ENCODE measurements at places on chromosomes 3 and 15.

- no peak for DNase-seq
- no peak overlapping the region for H3K4me3 ChIP-seq
- no peaks in the 10 kb centered on the region for H3K36me3 ChIP-seq
Observed at GRCh38 chr15:66411190-66411589, 24.5 kb downstream of the MAP2K1 start.

DNA sequence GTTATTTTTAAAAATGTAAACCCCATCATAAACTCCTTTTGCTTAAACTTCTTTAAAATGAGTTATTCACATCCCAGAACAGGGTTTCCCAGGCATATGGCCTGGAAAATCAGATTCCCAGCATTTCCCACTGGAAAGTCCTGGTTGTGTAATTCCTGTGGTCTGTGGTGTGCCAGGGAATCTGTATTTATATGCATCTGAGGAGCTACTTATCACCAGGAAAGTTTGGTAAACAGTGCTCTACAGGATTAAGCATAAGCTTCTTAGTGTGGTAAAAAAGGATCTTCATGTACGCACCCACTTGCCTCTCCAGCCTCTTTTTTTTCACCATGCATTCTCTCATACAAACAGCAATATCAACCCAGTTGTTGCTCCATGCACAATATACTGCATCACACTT lies 28.2 kb downstream of the MEIS2 start:
- H3K27ac ChIP-seq = no peak overlapping the region
- peak; percentile 80 for DNase-seq
- H3K27me3 ChIP-seq = no peaks in the 10 kb centered on the region
- no peak overlapping the region for H3K4me3 ChIP-seq

DNA sequence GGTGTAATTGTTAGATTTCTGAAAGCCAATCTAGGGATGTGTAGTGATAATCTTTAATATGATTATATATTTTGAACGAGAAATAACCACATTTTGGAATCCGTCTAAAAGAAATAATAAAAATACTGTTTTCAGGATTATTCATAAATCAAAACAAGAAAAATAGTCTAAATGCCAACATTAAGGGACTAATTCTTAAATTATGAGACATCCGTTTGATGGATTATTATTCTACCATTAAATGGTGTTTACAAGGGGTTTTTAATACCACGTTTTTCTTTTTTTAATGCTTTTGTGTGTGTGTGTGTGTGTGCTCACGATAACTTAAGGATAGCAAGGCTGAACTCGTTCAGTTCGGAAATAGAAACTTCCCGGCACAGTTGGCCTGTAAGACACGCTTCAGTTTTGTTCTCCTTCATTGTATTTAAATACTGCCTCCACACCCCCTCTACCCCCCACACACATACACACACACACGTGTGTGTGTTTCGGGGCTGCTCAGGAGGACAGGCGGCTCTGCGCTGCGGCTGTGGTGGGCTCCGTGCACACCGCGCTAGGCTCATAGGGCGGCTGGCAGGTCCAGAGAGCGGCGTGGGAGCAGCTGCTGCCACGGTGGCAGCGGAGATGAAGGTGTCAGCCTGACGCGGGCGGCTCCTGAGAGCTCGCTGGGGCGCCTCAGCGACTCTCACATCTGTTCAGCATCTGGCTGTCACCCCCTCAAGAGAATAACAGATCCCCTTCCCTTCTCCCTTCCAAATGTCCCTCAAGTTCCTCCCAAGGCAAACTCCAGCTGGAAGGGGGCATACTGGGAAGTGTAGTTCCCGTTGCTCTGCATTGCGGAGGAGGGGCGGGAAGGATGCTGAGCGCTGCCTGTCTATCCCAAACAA lies 23.0 kb upstream of the ANP32A start:
- H3K27ac ChIP-seq = no peak overlapping the region
- peak overlapping the region; percentile 78 for H3K4me3 ChIP-seq
- no peaks in the 10 kb centered on the region for H3K36me3 ChIP-seq
- H3K27me3 ChIP-seq = peaks cover 75% of the 10 kb centered on the region

DNA sequence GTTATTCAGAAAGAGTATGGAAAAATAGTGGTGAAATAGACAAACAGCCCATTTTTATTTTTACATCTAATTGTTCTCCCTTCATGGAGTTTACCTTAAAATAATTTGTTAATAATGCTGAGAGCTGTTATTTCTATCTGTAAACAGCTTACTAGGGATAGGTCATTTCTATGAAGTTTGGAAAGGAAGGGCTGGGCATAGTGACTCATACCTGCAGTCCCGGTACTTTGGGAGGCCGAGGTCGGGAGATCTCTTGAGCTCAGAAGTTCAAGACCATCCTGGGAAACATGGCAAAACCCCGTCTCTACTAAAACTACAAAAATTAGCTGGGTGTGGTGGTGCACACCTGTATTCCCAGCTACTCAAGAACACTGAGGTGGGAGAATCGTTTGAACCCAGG lies 624.3 kb upstream of the LMCD1 start:
- H3K27me3 ChIP-seq = no peaks in the 10 kb centered on the region
- no peaks in the 10 kb centered on the region for H3K36me3 ChIP-seq
- no peak overlapping the region for H3K4me3 ChIP-seq
- no peaks in the 10 kb centered on the region for H3K4me1 ChIP-seq
- H3K27ac ChIP-seq = no peak overlapping the region
- DNase-seq = no peak

- no peak for DNase-seq
- no peaks in the 10 kb centered on the region for H3K4me1 ChIP-seq
- H3K36me3 ChIP-seq = no peaks in the 10 kb centered on the region
- no peaks in the 10 kb centered on the region for H3K27me3 ChIP-seq
- H3K4me3 ChIP-seq = no peak overlapping the region
Observed at GRCh38 chr3:116877968-116878367, 168.4 kb downstream of the TUSC7 start.

DNA sequence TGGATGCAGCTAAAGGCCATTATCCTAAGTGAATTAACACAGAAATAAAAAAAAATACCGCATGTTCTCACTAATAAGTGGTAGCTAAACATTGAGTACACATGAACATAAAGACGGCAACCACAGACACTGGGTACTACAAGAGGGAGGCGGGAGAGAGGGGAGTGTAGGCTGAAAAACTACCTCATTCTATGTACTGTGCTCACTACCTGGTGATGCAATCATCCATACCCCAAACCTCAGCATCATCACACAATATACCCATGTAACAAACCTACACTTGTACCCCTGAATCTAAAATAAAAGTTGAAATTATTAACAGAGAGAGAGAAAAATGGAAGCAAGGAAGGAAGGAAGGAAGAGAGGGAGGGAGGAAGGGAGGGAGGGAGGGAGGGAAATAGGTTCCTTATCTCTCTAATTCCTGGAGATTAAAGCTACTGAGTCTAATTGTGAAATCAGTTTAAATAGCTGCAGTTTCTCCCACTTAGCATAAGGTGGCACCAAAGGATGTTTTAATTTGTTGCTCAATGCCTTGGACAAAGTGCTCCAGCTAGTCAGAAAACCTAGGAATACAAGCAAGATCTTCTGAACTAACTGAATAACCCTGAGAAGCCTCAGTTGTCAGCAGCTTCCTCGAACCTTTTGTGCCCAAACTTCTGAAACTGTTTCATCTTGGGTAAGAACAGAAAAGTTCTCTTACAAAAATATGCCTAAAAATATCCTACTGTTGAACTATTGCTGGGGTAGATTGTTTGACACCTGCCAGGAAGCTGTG lies 79.4 kb upstream of the ATP11B start:
- DNase-seq = peak; percentile 73
- H3K27me3 ChIP-seq = no peaks in the 10 kb centered on the region
- no peak overlapping the region for H3K27ac ChIP-seq
- H3K4me3 ChIP-seq = no peak overlapping the region

- H3K27me3 ChIP-seq = no peaks in the 10 kb centered on the region
- peak; percentile 9 for DNase-seq
- no peak overlapping the region for H3K27ac ChIP-seq
- H3K4me3 ChIP-seq = no peak overlapping the region
Observed at GRCh38 chr3:157417247-157417646, 19.4 kb upstream of the PTX3 start.

DNA sequence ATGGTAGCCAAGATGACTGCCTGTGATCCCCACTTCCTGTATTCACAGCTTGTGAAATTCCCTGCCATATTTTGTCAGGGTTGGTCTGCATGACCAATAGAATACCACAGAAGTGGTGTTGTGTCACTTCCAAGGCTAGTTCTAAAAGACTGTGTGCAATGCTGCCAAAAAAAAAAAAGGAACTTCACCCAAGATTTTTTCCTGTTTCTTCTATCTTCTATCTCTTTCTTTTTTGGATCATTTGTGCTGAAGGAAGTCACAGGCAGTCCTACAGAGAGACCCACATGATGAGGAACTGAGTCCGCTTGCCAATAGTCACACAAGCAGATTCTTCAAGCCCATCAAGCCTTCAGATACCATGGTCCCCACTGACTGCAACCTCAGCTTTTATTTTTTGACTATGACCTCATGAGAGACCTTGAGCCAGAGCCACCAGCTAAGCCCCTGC lies 18.1 kb upstream of the RAF1 start:
- peak; percentile 76 for DNase-seq
- no peaks in the 10 kb centered on the region for H3K36me3 ChIP-seq
- no peak overlapping the region for H3K27ac ChIP-seq
- no peak overlapping the region for H3K4me3 ChIP-seq
- no peaks in the 10 kb centered on the region for H3K27me3 ChIP-seq

- peak; percentile 47 for DNase-seq
- no peaks in the 10 kb centered on the region for H3K36me3 ChIP-seq
- no peak overlapping the region for H3K27ac ChIP-seq
- H3K27me3 ChIP-seq = no peaks in the 10 kb centered on the region
- H3K4me1 ChIP-seq = no peaks in the 10 kb centered on the region
- H3K4me3 ChIP-seq = no peak overlapping the region
Observed at GRCh38 chr3:72953325-72953956, 43.2 kb upstream of the PPP4R2 start.

DNA sequence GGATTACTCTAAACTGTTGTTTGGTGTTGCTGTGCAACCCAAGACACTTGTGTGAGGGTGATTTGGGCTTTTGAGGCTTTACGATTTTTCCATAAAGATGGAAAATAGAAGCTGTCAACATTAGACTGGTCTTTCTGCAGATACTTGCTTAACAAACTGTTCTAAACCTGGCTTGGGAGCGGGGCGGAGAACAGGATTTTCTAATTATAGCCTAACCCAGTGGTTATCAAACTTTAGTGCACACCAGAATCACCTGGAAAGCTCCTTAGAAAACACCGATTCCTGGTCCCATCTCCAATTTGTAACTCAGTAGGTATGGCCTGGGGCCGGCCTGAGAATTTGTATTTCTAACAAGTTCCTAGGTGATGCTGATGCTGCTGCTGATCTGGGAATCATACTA lies 19.0 kb downstream of the GPR156 start:
- no peak overlapping the region for H3K4me3 ChIP-seq
- no peaks in the 10 kb centered on the region for H3K27me3 ChIP-seq
- no peaks in the 10 kb centered on the region for H3K36me3 ChIP-seq
- no peaks in the 10 kb centered on the region for H3K4me1 ChIP-seq

DNA sequence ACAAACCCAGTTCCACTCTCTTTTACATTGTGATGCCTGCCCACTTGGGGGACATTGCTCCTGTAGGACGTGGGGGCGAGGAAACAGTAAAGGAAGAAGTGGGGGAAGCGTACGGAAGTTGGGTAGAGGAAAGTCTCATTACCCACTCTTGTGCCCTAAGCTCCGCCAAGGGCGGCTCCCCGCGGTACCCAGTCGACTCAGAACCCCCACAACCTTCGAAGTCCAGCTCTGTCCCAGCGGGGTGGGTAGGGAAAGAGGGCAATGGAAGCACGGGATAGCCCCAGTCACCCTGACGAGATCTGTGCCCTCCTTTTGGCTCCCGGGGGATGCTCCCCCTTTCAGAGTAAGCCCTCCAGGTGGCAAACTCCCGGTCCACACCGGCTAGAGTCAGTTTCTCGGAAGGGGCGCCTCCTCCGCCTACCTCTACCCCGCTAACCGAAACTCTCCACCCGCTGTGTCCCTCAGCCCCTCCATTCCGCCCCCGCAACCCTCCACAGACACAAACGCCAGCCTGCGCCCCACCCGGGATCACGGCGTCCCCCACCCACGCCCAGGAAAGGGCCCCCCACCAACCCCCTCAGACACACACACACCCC lies 527 bp downstream of the CSNK1G1 start:
- no peaks in the 10 kb centered on the region for H3K27me3 ChIP-seq
- peak overlapping the region; percentile 85 for H3K27ac ChIP-seq
- DNase-seq = peak; percentile 26
- H3K36me3 ChIP-seq = no peaks in the 10 kb centered on the region
- H3K4me1 ChIP-seq = peaks cover 4% of the 10 kb centered on the region

GRCh38 chr3:127858937-127859336 lies 36.6 kb upstream of the MGLL start:
- no peak overlapping the region for H3K27ac ChIP-seq
- H3K4me3 ChIP-seq = no peak overlapping the region
- no peak for DNase-seq
- peaks cover 20% of the 10 kb centered on the region for H3K27me3 ChIP-seq
- H3K36me3 ChIP-seq = no peaks in the 10 kb centered on the region

DNA sequence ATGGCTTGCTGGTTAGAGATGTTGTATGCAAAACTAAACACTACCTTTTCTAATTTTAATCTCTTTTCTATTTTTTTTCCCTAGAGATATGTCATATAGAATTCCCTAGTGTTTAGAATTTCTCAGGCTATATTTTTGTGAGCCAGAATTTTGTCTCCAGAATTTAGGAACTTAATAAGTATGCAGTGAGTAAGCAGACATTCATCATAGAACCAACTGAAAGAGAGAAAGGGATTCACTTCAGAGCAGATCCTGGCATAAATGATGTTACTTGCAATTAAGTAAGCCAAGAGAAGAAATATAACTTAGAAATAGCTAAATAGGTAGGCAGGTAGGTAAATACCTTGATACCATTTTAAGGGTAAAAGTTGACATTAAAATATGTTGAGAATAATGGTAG lies 288.9 kb downstream of the ZNF385D start:
- no peaks in the 10 kb centered on the region for H3K27me3 ChIP-seq
- no peaks in the 10 kb centered on the region for H3K36me3 ChIP-seq
- no peak overlapping the region for H3K27ac ChIP-seq
- no peak for DNase-seq
- no peak overlapping the region for H3K4me3 ChIP-seq

DNA sequence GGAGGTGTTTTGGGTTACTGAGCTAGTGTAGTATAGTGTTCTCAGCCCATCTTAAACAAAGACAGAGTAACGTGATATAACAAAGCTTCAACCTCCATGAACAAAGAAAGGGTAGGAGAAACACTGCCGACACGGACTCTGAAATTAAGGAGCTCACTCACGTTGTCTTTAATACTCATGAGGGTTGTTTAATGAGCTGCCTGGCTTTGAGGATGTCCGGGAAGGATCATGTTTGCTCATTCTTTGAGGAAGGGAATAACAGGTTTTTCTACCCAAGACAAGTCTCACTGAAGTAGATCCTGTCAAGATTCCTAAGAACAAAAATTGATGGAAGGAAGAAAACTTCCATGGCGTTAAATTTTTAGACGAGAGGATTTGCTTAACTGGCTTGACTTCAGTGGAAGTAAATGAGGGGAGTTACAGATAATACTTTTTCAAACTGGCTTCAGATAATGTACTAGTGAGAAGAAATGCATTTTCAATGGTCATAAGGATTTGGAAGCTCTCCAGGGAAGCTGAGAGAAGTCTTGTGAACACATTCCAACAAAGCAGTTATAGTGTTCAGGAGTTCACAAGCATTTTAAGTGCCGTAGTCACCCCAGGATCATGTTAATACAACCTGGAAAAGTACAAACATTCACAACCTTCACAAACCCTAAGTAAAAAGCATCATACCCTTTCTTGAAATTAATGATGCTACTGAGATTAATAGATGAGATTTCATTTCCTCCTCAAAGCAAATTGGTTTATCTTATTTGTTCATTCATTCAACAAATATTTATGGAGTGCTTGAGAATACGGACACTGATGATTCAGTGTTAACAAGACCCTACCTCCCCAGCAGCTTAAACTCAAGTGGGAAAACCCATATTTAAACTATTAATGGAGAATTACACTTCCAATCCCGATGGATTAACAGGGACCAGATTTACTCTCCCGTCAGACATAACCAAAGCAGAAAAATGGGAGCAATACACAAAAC lies 101.5 kb downstream of the SHQ1 start:
- no peaks in the 10 kb centered on the region for H3K27me3 ChIP-seq
- no peak overlapping the region for H3K27ac ChIP-seq
- peak; percentile 27 for DNase-seq
- H3K4me1 ChIP-seq = no peaks in the 10 kb centered on the region
